Pons (tissue), 1 donor: ENCODE measurements at places on chromosomes 2 and 18.

DNA sequence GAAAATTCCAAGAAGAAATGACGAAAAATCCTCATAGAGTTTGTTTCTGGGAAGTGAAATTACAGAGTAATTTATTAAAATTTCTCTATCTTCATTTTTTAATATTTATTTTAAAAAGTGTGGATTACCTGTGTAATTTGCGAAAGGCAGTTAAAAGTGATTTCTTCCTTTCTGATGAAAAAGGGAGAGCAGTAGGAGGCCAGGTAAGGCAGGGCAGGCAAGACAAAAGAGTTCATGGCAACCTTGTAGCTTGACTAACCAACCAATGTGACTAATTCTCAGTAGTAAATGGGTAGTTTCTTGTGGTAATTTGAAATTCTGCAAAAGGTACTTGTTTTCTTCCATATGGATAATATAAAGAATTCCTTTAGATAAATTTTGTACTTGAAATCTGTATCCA is 34.9 kb upstream of the COL5A2 start:
- DNase-seq: no peak

- no peak for DNase-seq
These were observed 56.5 kb downstream of the MGAT4A start for GRCh38 chr2:98674233-98674964.

- no peak for DNase-seq
These were observed 896.5 kb upstream of the PIK3C3 start for GRCh38 chr18:41058351-41059125.

GRCh38 chr2:177998006-177998405 is 74.6 kb downstream of the PDE11A start:
- DNase-seq: no peak

DNA sequence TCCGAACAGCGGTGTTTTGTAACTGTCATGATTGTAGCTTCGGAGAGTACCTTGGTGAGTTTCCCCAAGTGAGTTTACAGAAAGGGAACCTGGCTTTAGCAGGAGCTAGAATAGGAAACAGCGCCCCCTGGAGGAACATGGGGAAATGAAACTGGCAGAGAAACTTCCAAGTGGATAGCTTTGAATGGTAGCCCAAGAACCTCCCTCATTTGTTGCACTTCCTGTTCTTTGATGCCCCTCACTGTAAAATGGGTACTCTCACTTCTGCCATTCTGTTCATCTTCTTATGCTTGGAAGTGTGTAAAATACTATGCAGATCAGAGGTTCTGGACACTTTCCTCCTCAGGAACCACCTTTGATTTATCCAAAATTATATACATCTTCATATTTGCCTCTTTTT is 36.2 kb downstream of the CHST10 start:
- peak; percentile 82 for DNase-seq

DNA sequence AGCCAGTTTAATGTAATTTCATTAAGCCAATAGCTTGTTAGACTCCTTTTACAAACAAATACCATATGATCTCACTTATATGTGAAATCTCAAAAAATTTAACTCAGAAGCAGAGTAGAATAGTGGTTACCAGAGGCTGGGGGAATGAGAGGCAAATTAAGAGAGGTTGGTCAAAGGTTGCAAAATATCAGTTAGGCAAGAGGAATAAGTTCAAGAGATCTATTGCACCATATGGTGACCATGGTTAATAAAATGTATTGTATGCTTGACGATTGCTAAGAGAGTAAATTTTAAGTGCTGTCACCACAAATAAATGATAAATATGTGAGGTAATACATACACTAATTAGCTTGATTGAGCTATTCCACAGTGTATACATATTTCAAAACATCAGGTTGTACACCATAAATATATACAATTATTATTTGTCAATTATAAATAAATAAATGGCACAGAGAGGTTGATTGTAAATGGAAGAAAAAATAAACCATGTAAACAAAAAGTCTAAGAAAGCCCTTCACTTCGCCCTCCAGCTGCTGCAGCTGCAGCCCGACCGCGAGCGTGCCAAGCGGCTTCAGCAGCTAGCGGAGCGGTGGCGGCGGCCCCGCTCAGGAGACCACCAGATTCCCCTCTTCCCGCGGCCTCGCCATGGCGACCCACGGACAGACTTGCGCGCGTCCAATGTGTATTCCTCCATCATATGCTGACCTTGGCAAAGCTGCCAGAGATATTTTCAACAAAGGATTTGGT is 23.0 kb upstream of the ACTR2 start:
- DNase-seq: no peak

GRCh38 chr2:224042191-224042696 is 3.2 kb upstream of the SERPINE2 start:
- peak; percentile 96 for DNase-seq
